ENCODE measurements at places on chromosomes 4 and X.

- no peak for DNase-seq
Measured at GRCh38 chrX:9285342-9285771, 179.5 kb upstream of the TBL1X start.

DNA sequence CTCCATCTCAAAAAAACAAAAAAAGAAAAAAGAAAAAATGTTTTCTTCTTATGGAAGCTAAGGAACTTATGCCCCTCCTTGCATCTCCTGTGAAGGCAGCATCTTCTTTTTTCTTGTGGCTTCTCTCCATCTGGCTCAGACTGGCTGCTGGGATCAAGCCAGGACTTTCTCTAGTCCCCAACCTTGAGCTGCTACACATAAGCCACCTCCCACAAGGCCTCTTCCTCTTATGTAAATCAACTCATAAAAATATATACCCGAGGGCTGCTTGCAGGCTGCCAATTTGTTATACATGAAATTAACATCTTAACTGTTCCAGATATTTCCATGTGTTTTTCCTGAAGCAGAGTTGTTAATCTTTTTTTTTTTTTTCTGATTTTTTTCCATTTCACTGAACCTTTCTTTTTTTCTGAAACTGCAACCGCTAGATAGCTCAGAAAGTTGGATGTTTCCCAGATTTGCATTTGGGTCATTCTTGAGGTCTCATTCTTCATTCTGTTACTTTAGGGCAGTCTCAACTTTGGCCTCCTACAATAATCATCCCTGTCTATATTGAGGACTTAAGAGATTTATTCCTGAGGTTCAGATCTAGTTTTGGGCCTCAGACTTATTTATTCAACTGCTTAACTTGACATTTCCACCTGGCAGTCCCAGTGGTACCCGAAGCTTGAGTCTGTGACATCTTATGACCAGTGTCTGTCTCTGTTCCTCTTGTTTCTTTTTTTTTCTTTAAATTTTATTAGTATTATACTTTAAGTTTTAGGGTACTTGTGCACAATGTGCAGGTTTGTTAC is 10.3 kb downstream of the SNX25 start:
- no peak for DNase-seq

DNA sequence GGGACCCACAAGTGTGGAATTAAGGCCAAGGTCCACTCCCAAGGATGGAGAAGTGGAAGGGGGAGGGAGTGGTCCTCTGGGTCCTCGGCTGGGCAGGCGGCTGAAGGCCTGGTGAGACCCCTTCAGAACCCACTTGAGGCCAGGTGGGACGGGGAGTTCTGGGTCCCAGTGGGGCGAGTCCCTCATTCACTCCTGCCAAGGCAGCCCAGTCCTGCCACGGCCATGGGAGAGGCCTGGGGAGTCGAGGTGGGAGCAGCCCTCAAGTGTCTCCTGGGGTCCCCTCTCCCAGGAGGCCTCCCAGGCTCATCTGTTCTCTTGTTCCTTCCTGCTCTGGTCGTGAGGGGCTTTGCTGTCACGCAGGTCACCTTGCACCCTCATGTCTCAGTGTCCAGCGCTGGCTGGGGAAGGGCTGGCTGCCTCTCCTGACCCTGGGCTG is 6.1 kb upstream of the SH3BP2 start:
- DNase-seq = no peak

DNA sequence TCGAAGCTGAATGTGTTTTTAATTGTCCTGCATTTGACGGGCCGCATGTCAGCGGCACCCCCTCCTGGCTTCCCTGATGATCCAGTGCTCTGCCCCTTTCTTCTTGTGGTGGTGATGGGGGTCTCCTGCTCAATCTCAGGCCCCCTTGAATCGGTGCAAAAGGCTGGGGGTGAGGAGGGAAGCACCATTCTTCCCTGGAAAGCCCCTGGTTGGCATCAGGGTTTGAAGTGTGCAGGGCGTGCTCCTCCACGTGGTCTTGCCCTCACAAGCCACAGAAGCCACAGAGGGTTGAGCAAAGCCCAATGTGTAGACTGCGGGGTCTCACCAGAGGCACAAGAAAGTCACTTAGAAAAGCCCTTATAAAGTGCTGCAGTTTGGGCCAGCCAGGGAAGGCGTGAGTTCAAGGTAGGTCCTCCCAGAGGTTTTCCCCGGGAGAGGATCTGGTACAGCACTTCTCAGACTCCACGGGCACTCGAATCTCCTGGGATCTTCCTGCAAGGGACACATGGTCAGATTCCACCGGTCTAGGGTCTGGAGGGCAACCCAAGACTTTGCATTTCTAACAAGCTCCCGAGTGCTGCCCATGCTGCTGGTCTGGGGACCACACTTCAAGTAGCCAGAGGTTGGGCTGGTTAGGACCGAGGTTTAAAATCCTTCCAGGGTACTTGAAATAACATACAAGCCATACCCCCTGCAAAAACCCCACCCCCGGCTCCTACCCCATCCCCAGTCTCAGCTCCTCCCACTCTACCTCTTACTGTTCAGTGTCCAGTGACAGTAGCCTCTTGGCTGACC is 35.1 kb downstream of the PSAPL1 start:
- DNase-seq = no peak

DNA sequence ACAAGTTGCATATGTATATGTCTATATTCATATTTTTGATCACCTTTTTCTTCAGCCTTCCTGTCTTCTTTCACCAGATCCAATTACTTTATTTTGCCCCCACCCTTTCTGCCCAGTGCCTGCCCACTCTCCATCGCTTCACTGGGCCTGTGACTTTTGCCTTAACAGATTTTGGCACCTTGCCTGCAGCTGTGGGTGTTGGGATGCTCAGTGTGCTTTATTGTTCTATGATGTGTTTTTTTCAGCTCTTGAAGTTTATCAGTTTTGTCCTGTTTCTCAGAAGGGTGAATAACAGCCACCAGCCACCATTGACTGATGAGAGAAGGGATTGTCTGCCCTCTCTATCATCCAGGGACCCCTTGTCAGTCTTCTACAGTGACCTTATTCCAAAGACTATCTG is 77.2 kb upstream of the GALNT7 start:
- DNase-seq = no peak

- no peak for DNase-seq
Measured at GRCh38 chr4:80309294-80310004, 26.1 kb upstream of the CFAP299 start.

GRCh38 chr4:8343967-8344331 is 74.4 kb downstream of the HTRA3 start:
- DNase-seq = no peak

Measured in stimulated activated CD8-positive, alpha-beta memory T cell treated with anti-CD3 and anti-CD28 coated beads, Interleukin-12 subunit alpha, Interleukin-12 subunit beta, amount 100 ng/mL, for 1 hour (primary cell).